ENCODE measurements at places on chromosomes 5 and 9. TPM values are rescaled to one million over a fixed set of nuclear protein-coding genes. Genes with fewer than 3 reads are reported as not detected.
A peak's percentile ranks its signal among the peaks of the same experiment; 100 is the strongest.

- DNase-seq = no peak
Observed at GRCh38 chr5:96235008-96235910, 197.8 kb downstream of the PCSK1 start.

GRCh38 chr5:37272511-37272910 lies 23.3 kb upstream of the CPLANE1 start:
- peak; percentile 65 for DNase-seq

DNA sequence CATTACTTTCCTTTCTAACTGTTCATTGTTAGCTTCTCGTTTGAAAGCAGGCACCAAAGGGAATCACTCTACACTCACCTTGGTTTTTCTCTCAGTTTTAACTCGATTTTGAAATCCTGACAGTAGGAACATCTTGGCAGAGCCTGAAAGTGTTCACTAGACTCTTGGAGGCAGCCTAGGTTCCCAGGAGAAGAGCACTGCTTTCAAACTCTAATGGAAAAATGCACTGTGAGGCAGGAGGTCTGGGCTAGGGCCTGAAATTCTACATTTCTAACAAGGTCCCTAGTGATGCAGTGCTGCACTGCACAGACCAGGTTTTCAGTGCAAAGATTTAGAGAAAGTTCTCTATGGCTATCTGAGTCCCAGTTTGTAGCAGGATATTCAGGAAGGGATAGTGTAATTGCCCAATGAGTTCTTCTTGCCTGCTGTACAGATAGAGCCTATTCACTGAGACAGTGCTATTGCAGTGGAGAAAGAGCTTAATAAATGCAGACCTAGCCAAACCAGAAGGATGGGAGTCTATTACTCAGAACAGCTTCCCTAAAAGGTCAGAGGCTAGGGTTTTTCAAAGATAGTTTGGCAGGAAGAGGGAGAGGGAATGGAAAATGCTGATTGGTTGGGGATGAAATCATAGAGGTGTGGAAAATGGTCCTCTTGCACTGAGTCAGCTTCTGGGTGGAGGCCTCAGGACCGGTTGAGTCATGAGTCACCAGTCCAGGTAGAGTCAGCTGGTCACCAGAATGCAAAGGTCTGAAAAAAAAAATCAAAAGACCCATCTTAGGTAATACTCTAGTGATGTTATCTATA lies 153.9 kb downstream of the GPBP1 start:
- peak; percentile 80 for DNase-seq

DNA sequence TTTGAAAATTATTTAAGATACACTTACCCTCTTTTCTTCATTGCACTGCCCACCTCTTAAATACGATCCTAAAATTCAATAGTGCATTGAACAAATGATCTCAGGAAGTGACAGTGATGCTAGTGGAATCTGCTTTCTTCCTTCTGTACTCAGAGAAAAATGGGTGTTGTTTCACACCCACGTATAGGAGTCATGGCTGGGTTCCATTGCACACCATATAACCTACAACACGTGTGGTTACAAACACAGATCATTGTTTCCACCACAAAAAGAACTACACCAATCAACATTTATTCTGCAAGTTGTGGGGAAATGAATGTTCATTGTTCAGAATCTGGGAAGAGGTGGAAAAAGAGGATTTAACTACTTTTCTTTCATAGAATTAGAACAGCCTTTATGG lies 275.9 kb downstream of the MAN2A1 start:
- DNase-seq = no peak

- no peak for DNase-seq
Observed at GRCh38 chr5:171961117-171961516, 45.3 kb downstream of the FBXW11 start.

DNA sequence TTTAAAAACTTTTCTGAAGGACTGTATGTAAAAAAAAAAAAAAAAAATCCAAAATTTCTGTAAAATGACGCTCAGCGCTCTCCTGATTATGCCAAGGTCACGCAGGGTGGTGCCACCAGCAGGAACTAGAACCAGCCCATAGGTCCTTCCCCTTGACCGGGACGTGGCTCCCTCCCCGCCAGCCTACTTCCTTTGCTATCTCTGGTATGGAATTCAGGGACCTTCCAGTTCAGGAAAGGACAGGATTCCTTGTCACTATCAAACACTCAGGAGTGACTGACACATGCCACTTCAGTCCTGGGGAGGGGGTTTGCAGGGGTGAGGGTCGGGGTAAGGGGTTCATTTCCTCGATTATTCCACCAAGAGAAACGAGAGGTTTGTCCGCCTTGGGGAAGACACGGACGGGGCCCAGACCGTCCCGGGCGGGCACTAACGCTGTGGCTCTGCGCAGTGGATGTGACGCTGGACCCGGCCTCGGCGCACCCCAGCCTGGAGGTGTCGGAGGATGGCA lies 18.8 kb downstream of the BTNL9 start:
- no peak for DNase-seq

DNA sequence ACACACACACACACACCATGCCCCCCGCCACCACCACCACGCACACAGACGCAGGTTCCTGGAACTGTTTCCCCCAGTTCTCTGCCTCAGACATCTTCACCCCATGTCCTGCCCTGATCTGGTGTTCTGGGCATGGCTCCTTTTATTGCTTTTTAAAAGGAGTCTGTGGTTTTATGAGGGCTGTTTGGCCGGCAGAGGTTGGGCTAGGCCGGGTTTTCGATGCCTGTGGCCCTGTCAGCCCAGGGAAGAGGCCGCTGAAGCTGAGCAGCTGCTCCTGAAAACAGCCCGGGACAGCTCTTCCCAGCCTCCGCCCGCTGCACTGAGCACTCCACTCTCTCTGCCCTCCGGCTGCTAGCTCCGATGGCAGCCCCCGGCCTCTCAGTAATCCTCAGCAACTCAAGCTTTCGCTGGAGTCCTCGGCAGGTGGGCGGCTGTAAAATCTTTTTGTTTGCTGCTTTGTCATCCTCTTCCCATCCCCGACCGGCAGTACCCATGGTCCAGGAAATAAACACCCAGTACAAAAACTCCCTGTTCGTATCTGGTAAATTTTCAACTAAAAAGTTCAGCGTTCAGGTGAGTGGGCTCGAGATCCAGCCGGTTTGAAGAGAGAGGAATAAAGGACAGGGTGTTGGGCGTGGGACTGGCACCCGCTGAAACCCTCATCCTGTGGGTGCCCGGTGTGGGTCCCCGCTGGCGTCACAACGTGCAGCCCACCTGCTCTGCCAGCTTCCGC lies 103.0 kb upstream of the ERCC6L2 start:
- peak; percentile 39 for DNase-seq

DNA sequence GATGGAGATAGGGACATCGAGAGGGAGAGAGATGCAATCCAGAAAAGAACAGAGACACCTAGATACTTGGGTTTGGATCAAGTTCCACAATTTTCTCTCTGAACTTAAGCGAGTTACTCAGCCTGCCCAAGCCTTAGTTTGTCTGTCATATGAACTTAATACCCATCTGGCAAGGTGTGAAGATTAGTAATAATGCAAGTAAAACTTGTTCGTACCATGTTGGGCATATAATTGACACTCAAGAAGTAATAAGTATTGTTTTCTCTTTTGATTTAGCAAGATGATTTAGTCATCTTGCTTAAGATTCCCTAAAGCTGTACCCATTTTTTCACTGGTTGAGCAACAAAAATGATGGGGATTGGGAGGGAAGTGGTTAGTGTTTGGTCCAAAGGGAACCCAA lies 7.5 kb downstream of the RABGAP1 start:
- no peak for DNase-seq

DNA sequence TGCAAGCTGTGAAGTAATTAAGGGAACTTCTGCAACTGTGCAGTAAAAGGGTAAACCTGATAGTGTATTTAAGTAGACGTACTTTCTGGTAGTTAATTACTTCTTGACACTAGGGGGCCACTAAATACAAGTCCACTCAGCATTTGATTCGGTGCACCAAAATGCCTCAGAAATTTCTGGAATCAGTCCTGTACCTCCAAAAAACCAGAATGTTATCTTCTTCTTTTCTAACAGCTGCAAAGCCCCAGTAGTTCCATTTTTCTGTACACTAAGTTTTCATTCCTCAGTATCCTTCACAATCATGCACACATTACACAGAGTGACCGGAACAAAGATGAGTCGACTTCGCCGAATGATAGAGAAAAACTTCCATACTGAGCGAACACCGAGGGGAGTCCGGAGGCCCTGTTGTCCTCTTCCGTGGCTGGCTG lies 484 bp downstream of the GFM2 start:
- peak; percentile 37 for DNase-seq

- DNase-seq = no peak
Observed at GRCh38 chr5:154223320-154223719, 32.8 kb downstream of the GALNT10 start.

DNA sequence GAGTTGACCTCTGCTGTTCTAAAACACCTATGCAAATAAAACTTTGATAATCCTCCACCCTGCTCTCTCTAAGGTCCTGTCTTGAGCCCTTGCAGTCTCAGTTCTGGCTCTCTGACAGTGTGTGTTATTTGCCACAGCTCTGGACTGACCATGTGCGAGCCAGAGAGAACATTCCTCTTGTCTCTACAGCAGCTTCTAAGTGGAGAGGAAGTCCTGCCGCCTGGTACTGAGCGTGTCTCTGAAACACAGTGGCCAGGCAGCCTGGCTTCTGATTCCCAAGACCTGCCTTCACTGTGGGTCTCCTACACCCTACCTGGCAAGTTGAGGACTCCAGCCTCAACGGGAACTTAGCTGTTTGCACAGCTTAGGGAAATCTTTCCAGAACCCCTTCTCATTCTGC lies 61.6 kb downstream of the ENTREP1 start:
- DNase-seq = no peak

DNA sequence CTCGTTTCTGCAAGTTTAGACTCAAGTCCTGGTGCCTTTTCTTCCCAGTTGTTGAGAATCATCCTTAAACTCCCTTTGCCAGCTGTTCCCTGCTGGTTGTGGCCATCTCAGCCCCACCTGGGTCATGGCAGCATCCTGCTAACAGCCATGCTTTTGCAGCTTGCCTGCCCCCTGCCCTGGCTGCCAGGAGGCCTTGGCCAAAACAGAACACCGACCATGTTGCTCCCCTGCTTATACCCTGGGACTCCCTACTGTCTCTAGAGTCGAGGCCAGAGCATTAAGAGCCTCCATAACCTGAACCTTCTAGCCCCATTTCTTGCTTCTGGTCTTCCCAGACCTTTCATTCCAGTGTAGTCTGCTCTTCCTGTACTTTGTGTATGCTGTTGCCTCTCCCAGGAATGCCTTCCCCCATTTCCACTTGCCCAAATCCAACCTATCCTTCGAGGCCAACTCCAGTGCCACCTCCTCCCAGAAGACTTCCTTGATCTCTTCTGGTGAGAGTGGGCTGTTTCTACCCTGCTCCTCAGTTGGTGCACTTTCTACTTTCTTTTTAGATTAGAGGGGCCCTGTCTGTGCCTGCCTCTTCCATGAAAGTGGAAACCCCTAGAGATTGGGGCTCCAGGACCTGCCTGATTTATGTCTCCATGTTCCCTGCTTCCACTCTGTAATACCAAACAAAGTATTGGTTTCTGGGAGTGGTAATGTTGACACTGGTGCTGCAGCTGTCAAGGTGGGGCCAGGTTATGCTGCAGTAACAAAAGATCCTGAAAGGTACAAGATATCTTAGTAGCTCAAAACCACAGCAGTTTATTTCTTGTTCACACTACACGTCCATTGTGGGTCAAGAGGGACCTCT lies 88.2 kb downstream of the AMBP start:
- DNase-seq = no peak

GRCh38 chr5:80928073-80928472 lies 32.1 kb upstream of the RASGRF2 start:
- DNase-seq = no peak

Gene PRR16
- total RNA-seq = not detected

Gene C8G
- 0.71 TPM for total RNA-seq
